Foreskin fibroblast (primary cell): ENCODE measurements at places on chromosomes 6 and 20.

- DNase-seq = no peak
Observed at GRCh38 chr20:42641886-42642285, 547.8 kb downstream of the PTPRT start.

DNA sequence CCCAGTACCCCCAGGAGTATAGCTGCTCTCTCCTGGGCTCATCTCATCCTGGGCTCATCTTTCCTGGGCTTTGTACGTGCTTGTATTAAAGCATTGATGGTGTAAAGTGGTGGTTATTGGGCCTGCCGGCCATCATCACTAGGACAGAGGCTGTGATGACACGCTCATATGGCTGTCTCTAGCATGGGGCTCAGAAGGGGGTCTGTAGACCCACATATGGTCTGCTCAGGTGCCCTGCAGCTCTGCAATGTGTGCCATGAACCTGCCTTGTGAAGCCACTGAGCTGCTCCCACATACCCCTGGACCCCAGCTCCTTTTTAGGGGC is 143.4 kb downstream of the CDC5L start:
- no peak for DNase-seq

DNA sequence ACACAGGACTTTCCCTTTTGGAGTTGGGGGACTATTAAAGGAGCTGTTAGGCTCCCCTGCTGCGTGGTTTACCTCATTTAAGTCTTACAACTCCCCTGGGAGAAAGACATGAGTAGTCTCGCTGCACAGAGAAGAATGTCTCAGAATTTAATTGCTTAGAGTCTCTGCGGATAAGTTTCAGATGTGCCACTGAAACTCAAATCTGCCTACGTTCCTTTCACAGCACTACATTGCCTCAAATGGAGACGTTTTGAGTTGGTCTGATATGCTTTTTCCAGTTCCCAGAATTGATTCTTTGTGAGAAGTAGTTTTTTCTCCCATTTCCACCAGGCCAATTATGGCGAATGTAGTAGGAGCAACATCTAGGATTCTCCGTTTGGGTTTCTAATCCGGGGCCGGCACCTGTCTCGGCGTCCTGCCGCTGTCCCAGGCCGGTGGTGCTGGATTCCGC is 532 bp upstream of the SLC35F1 start:
- DNase-seq = no peak

GRCh38 chr20:3067139-3068014 is 4.0 kb upstream of the OXT start:
- no peak for DNase-seq

DNA sequence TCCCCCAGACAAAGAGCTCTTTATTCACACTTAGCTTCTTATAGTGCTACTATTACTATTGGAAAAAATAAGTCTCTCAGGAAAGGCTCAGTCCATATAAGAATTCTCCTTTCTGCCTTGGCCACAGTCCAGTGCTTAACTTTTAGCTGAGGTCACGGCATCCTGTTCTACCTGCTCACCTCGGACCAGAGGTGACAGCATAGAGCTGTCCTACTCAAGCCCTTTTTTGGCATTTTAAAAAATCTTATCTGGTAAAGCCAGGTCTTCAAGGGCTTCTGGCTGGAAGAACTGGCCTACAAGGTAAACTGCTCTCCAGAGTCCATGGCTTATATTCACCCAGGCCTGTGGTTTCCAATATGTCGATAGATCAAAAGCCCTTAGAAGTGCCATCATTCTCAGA is 109.7 kb downstream of the RCAN2 start:
- DNase-seq = no peak

- DNase-seq = no peak
Observed at GRCh38 chr20:37944456-37944981, 41.6 kb downstream of the VSTM2L start.

DNA sequence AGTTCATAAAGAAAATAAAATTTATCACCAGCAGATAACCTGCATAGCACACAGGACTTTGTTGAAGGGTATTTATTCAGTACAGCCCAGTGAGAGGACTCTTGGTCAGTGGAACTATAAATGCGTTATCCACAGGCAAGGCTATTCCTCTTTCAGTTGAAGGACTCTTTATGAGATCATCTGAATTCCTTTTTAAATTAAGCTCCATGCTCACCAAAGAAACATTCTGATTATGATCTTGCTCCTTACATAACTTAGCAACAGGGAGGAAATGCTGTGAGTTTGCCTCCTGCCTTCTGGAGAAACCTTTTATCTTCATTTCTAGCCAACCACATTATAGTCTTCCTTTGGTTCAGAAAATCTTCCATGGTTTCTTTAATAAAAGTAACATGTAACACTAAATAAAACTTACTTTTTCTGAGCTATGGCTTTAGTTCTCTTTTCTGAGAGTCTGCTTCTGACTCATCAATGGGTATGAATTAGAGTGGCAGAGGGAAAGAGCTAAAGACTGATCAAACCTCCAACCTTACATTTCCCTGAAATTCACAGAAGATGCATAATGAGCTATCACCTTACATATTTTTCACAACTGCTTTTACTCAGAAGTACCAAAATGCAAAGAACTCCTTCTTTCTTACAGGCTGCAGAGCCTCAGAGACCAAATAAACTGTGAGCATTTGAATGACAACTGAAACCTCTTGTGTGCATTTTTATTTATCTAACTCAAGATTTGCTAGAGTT is 267.2 kb downstream of the ADGRG6 start:
- DNase-seq = peak; percentile 25

DNA sequence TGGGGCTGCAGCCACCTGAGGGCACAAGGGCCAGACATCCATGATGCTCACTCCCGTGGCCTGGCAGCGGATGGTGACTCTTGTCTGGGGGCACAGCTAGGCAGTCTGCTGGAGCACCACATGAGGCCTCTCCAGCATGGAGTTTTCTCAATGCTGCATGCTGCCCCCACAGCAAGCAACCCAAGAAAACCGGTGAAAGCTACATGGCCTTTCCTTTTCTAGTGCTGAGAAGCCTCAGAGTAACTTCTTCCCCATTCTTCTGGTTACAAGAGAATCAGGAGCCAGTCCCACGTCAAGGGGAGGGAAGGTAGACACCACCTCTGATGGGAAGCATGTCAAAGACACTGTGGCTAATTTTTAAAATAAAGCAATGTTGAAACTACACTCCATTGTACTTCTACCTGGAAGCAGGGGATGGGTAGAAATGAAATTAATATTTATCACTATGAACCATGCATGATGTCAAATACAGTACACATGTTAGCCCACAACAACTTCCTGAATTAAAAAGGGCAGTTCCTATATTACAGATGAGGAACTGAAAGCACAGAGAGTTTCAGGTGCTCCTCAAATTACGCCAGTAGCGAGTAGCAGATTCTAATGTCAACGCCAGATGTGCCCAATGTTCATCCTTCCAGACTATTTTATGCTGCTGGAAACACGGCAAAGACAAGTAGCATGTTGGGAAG is 101.5 kb downstream of the LAMP5 start:
- no peak for DNase-seq

GRCh38 chr6:10426781-10427279 is 12.0 kb upstream of the TFAP2A start:
- no peak for DNase-seq

DNA sequence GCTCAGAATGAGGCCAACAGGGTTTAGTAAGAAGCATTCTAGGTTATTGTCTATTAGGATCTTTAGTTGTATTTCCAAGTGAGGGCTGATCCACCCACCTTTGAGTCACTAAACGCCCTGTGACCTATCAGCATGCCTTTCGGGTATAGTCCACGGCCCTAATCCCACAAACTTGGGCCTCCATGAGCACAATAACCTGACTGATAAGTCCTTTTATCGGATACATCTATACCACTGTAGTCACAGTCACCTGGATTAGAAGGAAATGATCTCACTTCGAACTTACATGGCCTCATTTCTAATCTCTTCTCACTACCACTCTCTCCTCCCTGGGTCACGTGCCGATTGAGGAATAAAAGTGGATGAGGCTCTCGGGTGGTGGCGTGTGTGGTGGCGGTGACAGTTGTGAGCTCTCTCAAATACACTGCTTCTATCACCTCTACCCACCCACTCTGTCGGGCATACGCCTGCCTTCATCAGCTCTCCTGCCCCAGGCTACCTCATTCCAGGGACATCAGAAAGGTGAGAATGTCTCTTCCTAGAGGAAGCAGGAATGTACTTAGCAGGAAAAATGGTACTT is 65.2 kb downstream of the TRAM2 start:
- DNase-seq = peak; percentile 84

DNA sequence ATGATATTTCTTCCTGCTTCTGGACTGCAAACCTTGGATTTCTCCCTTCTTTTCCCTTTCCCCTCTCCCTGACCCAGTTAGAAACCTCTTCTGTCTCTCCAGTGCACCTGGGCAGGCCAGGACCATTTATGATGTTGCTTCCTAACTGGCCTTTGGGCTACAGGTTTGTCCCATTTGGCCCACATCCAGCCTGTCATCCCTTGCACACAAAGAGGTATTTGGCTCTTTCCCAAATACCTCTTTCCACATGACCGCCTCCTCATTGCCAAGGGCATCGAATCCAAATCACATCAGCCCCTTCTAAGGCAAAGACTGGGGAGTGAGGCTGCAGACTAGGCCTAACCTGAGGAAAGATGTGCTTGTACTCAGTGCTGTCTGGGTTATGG is 13.6 kb downstream of the FGD2 start:
- no peak for DNase-seq

DNA sequence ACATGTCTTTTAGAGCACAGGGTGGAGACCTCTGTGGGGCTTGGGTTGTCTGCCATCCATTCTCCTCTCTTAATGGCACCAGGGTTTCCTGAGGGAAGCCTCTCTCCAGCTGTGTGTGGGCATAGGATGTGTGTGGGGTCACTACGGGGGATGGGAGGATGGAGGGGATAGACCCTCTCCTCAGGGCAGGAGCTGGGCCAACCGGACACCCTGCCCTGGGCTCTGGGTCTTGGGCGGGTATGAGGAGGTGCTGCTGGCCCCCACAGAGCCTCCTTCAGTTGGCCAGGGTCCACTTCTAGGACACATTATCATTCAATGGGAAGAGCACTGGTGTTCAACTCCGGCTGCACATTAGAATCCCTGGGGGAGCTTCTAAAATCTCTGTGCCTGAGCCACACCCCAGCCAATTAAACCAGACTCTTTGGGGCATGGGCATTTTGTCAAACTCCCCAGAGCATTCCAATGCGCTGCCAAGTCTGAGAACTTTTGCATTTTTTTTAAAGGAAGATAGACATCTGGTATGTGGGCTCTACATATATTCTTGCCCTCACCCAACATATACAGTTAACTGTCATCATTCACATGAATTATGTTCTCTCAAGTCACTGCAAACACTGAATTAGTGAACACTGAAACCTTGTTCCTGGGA is 38.5 kb downstream of the TRAM2 start:
- DNase-seq = no peak

- no peak for DNase-seq
Observed at GRCh38 chr6:15402406-15403045, 156.7 kb downstream of the JARID2 start.

GRCh38 chr6:45436544-45437438 is 59.1 kb upstream of the SUPT3H start:
- DNase-seq = peak; percentile 86

DNA sequence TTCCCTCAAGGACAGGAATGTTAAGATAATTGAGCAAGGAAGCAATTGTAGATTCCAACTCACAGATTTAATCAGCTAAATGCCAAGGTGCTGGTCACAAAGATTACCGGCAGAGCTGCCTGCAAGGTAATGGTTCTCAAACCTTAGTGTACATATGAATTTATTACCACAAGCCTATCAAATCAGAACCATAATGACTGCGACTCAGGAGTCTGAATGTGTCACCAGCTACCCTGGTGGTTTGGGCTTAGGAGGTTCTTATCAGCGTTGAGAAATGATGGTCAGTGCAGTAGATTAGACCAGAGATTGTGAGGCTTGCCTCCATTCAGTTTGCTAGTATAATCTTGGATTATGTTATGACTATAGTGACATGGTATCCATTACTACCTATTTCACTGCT is 78.9 kb downstream of the MTFR2 start:
- DNase-seq = no peak

DNA sequence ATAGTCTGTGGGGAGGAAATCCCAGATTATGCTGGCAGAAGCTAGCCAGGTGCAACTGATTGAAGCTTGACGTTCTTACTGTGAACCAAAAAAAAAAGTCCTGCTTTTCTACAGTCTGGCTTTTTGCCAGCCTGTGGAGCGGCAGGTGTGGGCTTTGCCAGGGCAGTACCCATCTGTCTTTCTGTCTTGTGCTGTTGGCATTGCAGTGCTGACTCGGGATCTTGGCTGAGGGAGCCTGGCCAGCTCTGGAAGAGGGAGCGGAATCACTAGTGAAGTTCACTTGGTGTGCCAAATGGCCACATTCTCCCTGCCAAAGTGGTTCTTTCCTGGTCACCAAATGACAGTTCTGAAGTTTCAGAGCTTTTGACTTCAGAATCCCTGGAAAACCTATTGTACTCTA is 5.0 kb downstream of the KIF3B start:
- no peak for DNase-seq

DNA sequence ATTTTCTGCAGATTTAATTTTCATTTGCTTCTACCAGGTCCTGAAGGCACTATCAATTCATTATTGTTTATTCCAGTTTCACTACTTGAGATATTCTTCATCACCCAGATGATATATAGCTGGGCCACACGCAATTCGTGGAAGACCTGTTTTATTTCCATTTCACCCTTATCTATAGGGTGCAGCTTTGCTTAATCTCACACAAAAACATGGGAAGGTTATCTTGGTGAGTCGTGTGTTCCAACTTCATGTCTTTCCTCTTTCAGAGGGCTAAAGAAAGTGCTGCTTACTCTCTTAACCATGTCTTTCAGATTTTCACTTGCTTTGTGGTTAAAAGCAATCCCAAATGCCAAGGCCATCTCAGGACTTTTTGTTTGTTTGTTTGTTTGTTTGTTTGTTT is 194.0 kb downstream of the SOD2 start:
- no peak for DNase-seq

- no peak for DNase-seq
Observed at GRCh38 chr20:24445510-24446170, 23.8 kb upstream of the SYNDIG1 start.

DNA sequence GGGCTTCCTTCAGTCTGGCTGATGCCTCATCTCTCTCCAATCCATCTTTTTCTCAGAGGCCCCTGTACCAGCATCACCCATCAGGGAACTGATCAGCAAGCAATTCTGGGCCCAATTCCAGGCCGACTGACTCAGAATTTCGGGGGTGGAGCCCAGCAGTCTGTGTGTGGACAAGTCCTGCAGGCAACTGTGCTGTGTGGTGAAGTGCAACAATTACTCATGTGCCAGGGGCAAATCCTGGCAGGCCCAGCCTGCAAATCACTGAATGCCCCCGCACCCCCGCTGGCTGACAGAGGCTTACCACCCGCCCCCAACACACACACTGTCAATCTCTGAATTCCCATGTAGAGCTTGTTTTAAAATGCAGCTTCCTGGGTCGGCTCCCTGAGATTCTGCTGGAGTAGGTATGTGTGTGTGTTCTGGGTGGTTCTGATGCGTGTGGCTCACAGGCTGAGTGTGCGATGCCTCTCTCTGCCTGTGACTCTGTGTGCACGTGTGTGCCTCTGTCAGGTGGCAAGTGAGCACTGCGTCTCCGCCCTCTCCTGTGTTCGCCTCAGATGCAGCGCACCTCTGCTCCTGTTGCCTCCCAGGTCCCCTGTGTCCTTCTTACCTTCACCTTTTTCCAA is 45.4 kb downstream of the SSR1 start:
- peak; percentile 98 for DNase-seq

- no peak for DNase-seq
Observed at GRCh38 chr20:16759181-16759563, 11.0 kb downstream of the OTOR start.

GRCh38 chr20:51204051-51204715 is 181.3 kb upstream of the KCNG1 start:
- no peak for DNase-seq
